Endothelial cell (in vitro differentiated cells): ENCODE measurements at places on chromosomes 7 and 10.

- no peak for DNase-seq
These were observed 1.6 kb upstream of the SAMD9 start for GRCh38 chr7:93119191-93119905.

GRCh38 chr7:17530244-17530643, 231.8 kb downstream of the AHR start:
- no peak for DNase-seq

DNA sequence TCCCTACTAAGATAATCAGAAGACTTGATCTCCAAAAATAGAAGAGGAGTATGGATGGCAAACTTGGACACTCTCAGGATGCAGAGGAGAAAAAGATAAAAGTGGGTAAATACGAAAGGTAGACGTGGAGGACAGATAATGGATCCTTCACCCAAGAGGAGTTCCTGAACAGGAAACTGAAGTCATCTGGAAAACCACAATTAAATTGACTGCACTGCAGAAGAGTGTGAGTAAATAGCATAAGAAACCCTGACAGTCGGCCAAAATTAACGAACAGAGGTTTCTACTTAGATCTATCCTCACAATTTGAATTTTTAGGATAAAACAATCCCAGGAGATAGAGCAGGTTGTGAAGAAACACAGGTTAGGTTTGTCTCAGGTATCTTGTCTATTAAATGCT, 70.5 kb downstream of the SDK1 start:
- no peak for DNase-seq

DNA sequence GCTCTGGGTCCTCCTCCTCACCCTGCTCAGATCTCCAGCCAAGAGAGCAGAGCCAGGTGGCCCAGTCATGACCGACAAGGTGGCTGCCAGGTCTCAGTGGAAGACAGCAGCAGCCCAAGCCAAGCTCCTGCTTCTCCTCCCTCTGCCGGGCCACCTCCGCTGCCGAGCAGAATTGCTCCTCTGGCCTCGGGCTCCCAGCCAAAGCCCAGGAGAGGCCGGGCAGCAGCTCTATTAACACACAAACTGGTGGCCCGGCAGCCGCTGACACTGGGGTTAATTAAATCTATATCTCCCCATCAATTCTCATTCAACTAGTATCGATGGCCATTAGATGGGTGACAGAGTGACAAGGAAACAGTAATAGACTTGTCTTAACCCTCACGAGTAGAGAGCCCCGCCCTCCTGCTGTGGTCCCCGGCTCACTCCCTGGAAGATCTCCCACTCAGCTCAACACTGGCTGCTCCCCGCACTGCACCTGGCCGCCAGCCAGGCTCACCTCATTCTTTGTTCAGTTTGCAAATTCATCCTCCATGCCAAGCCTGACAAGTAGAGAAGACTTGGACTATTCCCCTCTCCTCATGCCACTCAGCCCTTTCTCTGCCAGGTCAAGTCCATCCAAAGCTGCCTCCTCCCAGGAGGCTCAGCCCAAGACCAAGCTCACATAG, 74.1 kb upstream of the UNC5B start:
- no peak for DNase-seq

- no peak for DNase-seq
These were observed 1.8 kb downstream of the FOXI2 start for GRCh38 chr10:127738512-127739424.

DNA sequence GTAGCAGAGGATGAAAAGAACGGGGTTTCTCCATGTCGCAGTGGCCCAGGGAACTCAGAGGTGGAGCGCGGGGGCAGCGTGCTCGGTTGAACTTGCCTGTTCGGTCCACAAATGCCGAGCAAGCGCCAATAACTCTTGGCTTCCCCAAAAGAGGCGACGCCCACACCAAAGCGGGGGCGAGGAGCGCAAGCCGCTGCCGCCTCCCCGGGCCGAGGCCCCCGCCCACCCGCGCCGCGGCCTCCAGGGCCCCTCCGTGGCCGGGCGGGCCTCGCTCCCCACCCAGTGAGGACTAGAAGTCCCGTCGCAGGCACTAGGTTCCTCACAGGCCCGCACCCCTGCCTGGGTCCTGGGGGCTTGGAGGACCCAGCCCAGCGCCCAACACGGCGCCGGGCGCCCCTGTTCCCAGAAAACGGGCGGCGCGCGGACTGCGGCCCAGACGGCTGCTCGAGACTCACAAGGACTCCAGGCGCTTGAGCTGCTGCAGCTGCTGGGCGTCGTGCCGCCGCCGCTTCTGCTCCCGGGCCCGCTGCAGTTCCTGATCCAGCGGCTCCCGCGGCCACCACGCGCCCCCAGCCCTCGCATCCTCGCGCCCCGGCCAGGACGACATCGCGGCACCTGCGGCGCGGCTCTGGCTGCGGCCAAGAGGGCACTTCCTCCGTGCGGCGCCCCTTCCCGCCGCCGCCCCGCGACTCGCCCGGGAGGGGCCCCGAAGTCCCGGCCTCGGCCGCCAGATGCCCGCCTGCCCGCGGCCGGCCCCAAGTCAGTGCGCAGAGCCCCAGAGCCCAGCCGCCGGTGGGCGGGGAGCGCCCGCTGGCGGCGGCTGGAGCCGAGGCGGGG, 14.6 kb upstream of the FKBP9 start:
- peak; percentile 83 for DNase-seq

GRCh38 chr7:88401009-88401623, 94.4 kb upstream of the STEAP4 start:
- no peak for DNase-seq

DNA sequence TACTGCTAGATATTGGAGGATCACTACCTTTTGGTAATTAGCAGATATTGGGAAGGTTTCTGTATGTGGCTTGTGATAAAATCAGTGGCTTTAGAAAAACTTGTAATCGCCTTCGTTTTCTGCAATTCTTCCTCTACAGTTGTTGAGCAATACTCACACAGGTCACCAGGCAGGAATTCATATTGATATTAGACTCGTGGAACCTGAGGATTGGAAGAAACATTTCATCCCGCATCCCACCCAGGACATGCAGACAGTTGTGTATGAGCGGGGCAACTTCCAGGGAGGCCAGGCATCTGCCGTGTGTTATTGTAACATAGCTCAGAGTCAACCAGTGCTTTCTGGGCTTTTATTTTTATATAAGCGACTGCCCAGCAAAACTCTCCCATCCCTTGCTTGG, 821.3 kb downstream of the LRMDA start:
- DNase-seq = no peak

DNA sequence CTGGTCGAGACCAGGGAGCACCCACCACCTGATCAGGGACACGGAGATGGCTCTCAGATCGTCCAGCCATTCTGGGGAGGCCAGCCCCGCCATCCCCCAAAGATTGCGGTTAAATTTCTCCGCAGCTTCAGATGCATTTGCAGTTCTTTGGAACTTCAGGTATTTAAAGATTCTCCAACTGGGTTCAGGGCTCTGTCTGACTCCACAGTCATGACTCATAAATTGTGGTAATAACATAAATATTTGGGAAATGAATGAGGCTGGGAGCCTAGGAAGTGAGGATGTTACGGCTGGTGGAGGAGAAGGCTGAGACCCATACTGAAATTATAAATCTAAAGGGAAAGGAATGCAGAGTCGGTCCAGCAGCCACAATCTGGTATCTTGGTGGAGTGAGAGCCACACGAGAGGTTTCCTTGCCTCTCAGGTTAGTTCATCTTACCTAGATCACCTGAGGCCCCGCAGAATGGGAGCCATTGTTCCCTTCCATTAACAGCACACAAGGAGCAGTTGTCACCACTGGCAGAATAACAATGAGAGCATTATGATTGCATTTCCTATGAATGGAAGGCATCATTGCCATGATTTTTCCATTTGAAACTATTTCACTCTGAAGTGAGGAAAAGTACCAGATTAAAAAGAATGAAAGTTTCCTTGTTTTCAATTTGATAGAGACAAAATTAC, 26.7 kb upstream of the DNAJB6 start:
- DNase-seq = no peak

- no peak for DNase-seq
These were observed 45.5 kb downstream of the SLIT1 start for GRCh38 chr10:97140049-97140846.

- DNase-seq = no peak
These were observed 132.7 kb downstream of the PRPF18 start for GRCh38 chr10:13719425-13719824.

DNA sequence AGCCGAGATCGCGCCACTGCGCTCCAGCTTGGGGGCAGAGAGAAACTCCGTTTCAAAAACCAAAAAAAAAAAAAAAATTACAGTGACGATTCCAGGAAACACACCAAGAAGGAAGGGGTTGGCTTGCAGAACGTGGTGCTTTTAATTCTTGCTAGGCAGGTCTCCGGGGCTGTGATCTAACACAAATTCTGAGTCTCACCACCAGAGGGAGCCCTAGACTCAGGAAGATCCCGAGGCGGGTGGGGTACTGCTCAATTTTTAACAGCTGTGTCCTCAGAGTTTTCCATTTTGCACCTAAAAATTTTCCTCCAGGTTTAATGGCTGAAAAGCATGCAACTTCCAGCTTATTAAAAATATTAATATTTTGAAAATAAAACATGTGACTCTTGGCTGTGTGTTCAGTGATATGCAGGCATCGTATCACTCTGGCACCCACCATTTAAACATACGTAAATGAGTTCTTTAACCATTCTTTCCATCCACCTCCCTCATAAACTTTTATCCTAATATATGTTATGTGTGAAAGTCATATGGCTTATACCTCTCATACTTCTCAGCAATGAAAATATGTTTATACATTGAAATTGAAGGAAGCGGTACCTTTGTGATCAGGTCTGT, 26.5 kb upstream of the NUB1 start:
- DNase-seq = peak; percentile 78

DNA sequence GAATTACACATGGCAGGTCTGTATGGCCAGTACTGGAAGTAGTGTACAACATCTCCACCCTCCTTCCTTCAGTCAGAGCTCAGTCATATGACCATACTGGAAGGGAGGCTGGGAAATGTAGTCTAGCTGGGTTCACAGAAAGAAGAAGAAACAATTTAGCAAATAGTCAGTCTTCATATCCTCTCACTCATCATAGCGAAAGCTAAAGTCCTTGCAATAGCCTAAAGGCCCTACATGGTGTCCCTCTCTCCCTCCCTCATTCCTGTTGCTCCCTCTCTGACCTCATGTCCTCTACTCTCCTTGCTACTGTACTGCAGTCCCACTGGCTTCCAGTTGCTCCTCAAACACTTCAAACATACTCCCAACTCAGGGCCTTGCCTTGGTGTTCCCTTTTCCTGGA, 4.3 kb upstream of the CALU start:
- no peak for DNase-seq

- no peak for DNase-seq
These were observed 98.3 kb downstream of the CDH23 start for GRCh38 chr10:71494980-71495381.

DNA sequence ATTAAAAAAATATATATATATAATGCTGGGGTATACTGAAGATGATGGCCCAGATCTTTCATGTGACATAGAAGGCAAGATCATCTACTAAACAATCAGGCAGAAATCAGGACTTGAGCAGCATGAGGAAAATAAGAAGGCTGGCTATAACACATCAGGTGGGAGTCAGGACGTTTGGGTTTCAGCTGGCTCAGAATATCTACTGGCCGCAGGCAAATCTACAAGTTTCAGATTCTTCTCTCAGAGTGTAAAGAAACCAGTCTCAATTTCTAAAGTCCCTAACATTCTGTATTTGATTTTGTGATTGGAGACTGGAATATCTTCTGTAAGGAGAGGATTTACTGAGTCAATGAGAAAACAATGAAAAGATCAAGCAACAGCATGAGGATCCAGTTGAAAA, 37.7 kb upstream of the FAM3C start:
- no peak for DNase-seq

DNA sequence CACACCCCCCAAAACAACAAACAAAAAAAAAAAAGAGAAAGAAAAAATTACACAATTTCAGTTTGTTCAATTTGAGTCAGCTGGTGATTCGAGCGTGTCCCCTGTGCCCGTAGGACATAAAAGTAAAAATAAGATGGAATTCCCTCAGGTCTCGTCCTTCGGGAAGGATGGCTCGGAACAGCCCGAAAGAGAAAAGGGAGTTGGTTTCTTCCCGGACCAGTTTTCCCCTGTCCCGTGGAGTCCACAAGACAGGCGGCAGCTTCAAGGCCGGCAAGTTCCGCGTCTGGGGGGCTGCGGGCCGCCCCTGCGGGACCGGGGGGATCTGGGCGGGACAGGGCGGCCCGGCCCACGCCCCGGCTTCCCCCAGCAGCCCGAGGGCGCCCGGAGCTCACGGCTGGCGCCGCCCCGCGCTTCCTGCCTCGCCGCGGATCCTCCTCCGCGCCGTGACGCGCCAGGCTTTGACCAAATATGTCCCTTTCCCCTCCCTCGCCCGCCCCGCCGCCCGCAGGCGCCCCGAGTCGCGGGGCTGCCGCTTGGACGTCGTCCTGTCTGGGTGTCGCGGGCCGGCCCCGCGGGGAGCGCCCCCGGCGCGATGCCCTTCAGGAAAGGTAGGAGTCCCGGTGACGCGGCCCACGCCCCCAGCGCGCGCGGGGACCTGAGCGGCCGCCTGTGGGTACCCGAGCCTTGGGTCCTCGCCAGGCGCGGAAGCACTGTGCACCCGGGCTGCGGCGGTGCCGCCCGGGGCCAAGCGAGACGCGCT, 55.8 kb downstream of the RBM17 start:
- DNase-seq = peak; percentile 73

DNA sequence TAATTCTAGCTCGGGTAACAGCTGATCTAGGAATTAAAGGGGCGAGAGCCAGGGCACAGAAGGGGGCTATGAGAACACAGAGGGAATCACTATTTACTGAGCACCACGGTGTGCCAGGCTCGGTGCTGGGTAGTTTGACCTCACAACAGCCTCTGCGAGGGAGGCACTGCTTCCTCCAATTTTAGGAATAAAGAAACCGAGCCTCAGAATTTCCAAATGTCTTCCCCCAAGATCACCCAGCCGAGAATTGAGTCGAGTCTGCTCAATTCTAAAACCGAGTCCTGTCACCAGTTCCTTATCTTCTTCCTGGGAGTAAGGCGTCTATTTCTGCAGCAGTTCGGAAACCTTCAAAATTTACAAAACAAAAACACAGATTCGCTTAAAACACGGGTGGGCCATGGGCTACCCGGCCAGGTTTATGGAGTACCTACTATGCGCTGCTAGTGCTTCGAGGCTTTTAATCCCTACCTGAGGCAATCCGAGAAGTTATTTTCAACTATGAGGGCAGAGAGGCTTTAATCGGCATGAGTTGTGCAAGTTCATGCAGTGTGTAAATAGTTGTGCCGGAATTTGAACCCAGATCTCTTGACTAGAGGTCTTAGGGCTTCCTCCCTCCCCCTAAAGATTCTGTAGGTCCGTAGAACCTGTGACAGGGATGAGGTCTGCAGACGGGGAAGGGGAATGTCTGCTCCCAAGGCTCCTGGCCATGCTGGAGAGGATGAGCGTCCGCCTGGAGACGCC, 872 bp upstream of the HMX2 start:
- no peak for DNase-seq

DNA sequence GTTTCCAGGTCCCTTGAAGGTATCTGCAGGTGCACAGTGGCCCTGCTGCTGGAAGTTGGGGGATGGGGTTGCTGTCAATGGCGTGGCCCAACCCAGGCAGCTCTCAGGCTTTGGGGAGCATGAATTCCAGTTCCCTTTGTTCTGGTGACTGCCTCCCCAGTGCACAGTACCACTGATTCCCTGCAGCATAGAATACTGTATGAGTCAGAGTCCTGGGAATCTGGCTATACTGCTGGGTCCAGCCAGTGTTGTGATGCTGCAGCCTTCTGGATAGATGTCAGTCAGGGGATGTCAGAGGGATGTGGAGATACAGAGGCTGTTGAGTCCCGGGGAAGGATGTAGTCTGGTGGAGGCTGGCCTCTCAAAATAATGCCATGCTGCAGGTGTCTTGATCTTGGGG, 99.3 kb downstream of the LANCL2 start:
- no peak for DNase-seq
